ENCODE measurements at places on chromosomes 5 and 9. TPM values are rescaled to one million over a fixed set of nuclear protein-coding genes. Genes with fewer than 3 reads are reported as not detected.

DNA sequence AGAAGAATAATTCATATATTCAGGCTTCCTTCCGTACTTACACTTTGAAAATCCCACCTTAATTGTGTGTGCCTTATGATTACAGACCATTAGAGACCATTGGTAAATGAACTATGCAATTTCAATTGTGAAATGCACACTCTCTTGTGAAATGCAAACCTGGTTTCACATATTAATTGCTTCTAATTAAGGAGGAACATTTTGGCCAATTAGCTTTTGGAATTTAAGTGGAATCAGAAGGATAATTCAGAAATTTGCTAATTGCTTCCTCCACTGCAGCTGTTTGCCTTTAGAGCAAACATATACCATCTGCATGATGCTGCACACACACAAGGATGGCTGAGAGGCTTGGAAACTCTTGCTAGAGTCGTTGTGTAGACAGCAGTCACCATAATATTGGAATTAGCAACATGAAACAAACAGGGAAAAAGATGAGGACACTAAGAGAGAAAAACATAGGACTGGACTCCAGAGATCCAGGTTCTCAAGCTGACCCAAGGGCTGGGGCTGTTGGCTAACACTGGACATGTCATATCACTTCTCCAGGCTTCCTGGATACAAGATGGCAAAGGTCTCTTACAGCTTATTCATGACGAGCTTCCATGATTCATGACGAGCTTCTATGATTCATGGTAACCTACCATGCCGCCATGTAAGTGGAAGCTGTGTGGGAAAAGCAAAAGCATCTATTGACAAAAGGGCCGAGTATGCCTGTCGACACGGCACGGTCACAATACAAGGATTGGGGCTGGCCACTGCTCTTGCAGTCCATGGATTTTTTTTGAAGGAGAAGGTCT is 78.0 kb downstream of the PTCH1 start:
- H3K36me3 ChIP-seq, result no peaks in the 10 kb centered on the region
- DNase-seq, result no peak
- H3K4me1 ChIP-seq, result peaks cover 6% of the 10 kb centered on the region

- H3K4me3 ChIP-seq, result no peak overlapping the region
- no peak overlapping the region for H3K27ac ChIP-seq
- H3K36me3 ChIP-seq, result peaks cover 1% of the 10 kb centered on the region
- H3K27me3 ChIP-seq, result no peaks in the 10 kb centered on the region
- no peaks in the 10 kb centered on the region for H3K4me1 ChIP-seq
- no peak for DNase-seq
Observed at GRCh38 chr9:116596646-116597045, 90.5 kb upstream of the TRIM32 start.

- DNase-seq, result no peak
- H3K4me3 ChIP-seq, result no peak overlapping the region
- no peaks in the 10 kb centered on the region for H3K36me3 ChIP-seq
Observed at GRCh38 chr9:16627967-16628366, 242.5 kb downstream of the BNC2 start.

- H3K4me3 ChIP-seq, result no peak overlapping the region
- no peak overlapping the region for H3K27ac ChIP-seq
- no peaks in the 10 kb centered on the region for H3K36me3 ChIP-seq
- DNase-seq, result no peak
- peaks cover 60% of the 10 kb centered on the region for H3K27me3 ChIP-seq
- H3K4me1 ChIP-seq, result peaks cover 6% of the 10 kb centered on the region
Observed at GRCh38 chr5:176614805-176615478, 5.0 kb upstream of the GPRIN1 start.

DNA sequence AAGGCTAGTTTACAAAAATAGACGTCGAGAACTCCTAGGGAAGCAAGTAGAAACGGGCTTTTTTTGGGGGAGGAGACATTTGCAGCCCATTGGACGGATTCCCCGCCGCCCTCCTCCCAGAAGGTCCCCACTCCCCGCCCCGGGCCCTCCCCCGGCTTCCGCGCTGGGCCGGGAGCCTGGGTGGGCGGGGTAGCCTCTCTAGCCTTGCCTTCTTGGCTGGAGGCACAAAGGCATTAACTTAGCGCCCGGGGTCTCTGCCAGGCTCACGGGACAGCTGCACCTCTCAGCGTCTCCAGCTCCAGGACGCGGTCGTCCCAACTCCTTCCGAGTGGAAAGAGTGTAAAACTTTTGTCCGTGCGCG is at the start of gene DMRTA1:
Gene DMRTA1 (plus strand): TSS at position 236 of the 361 bp plus-strand sequence. CDS start 242 bp downstream, outside the sequence.
- H3K27ac ChIP-seq, result no peak within 1 kb of the TSS
- H3K4me1 ChIP-seq, result peaks cover 2% of the 10 kb centered on the region
- H3K27me3 ChIP-seq, result peaks cover 62% of the 10 kb centered on the region
- peak; percentile 36 for DNase-seq

DNA sequence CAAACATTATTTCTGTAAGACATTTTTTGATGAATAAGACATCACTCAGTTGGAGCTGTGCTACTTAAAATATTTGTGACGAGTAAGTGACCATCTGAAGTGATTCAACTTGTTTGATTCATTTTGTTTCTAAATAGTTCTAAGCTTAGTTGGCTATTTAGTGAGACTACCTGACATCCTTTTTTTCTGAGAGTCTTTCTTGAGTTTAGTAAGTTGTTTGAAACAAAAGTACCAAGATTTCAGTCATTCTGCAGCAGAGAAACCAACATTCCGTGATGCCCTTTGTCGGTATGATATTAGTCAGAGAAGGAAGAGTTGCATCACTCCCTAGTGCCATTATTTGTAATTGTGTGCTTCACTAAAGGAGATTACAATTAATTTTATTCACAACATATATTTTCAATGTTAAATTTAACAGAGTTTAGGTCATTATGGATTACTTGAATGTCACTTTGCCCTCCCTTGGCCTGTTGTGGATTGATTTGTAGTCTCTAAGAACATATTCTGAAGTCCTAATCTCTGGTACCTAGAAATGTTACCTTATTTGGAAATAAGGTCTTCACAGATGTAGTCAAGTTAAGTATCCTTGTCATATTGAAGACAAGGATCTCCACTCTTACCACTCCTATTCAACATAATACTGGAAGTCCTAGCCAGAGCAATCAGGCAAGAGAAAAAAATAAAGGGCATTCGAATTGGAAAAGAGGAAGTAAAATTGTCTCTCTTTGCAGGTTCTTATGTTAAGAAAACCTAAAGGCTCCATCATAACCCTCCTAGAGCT is 212.2 kb downstream of the PCSK1 start:
- no peak overlapping the region for H3K4me3 ChIP-seq
- no peaks in the 10 kb centered on the region for H3K36me3 ChIP-seq
- H3K4me1 ChIP-seq, result no peaks in the 10 kb centered on the region
- no peak for DNase-seq
- H3K27ac ChIP-seq, result no peak overlapping the region

- no peak overlapping the region for H3K27ac ChIP-seq
- H3K4me1 ChIP-seq, result no peaks in the 10 kb centered on the region
- no peak for DNase-seq
- no peak overlapping the region for H3K4me3 ChIP-seq
Observed at GRCh38 chr5:168314735-168315411, 23.4 kb downstream of the WWC1 start.

- H3K4me1 ChIP-seq, result peaks cover 40% of the 10 kb centered on the region
- no peaks in the 10 kb centered on the region for H3K27me3 ChIP-seq
- DNase-seq, result peak; percentile 46
- H3K36me3 ChIP-seq, result peaks cover 20% of the 10 kb centered on the region
- no peak overlapping the region for H3K27ac ChIP-seq
- H3K4me3 ChIP-seq, result no peak overlapping the region
Observed at GRCh38 chr5:134541736-134542376, 16.4 kb downstream of the JADE2 start.

DNA sequence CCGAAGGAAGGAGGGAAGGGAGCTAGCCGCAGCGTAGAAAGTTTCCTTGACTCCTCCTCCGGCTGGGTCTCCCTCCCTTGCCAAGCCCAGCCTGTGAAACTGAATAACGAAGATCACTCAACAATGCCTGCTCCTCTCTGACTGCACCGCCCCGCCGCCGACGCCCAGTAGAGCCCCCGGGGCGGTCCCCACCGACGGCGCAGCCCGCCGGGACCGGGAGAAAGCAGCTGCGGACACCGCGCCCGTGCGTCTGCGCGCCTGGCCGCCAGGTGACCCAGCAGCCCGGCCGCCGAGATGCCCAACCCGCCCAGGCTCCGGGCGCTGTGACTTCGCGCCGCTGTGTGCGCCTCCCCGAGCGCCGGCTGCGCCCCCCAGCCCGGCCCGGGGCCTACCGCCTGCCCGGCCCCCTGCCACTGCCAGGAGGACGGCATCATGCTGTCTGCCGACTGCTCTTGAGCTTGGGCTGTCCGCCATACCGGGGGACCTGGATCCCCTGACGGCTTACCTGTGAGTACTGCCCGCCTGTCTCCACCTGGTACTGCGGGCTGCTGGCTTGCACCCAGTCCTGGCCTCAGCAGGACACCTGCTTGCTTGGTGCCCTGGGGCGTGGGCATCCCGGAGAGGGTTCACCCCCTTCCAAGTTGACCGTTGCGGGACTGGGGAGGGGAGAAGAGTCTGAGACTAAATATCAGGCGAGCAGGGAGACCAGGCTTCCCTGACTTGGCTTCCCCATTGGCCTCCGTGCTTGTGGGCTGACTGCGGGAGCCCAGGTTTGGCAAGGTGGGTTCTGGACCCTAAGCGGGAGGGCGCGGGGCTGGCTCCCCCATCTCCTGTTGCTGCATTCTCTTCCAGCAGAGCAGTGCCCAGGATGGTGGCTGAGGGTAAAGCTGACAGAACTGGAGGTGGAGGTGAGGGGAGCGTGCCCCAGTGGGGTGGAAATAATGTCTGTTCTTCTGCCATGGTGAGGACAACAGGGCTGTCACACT is 26.2 kb upstream of the SPTLC1 start:
- H3K4me3 ChIP-seq, result peak overlapping the region; percentile 73
- H3K27ac ChIP-seq, result no peak overlapping the region
- no peak for DNase-seq
- H3K36me3 ChIP-seq, result no peaks in the 10 kb centered on the region
- peaks cover 14% of the 10 kb centered on the region for H3K4me1 ChIP-seq

- H3K4me1 ChIP-seq, result no peaks in the 10 kb centered on the region
- H3K27ac ChIP-seq, result no peak overlapping the region
- H3K36me3 ChIP-seq, result no peaks in the 10 kb centered on the region
- H3K4me3 ChIP-seq, result no peak overlapping the region
- H3K27me3 ChIP-seq, result peaks cover 4% of the 10 kb centered on the region
Observed at GRCh38 chr9:130421802-130422276, 22.9 kb upstream of the ASS1 start.

- DNase-seq, result no peak
- no peak overlapping the region for H3K4me3 ChIP-seq
- H3K36me3 ChIP-seq, result no peaks in the 10 kb centered on the region
- no peaks in the 10 kb centered on the region for H3K4me1 ChIP-seq
- H3K27me3 ChIP-seq, result no peaks in the 10 kb centered on the region
Observed at GRCh38 chr9:11595756-11596155, 983.0 kb upstream of the PTPRD start.

DNA sequence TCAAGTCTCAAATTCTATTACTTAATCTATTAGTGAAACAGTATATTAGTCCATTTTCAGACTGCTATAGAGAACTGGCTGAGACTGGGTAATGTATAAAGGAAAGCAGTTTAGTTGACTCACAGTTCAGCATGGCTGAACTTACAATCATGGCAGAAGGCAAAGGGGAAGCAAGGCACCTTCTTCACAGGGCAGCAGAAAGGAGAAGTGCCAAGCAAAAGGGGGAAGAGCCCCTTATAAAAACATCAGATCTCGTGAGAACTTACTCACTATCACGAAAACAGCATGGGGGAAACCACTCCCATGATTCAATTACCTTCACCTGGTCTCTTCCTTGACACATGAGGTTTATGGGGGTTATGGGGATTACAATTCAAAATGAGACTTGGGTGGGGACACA is 67.9 kb upstream of the CHSY3 start:
- no peak for DNase-seq
- no peak overlapping the region for H3K27ac ChIP-seq
- H3K27me3 ChIP-seq, result no peaks in the 10 kb centered on the region

DNA sequence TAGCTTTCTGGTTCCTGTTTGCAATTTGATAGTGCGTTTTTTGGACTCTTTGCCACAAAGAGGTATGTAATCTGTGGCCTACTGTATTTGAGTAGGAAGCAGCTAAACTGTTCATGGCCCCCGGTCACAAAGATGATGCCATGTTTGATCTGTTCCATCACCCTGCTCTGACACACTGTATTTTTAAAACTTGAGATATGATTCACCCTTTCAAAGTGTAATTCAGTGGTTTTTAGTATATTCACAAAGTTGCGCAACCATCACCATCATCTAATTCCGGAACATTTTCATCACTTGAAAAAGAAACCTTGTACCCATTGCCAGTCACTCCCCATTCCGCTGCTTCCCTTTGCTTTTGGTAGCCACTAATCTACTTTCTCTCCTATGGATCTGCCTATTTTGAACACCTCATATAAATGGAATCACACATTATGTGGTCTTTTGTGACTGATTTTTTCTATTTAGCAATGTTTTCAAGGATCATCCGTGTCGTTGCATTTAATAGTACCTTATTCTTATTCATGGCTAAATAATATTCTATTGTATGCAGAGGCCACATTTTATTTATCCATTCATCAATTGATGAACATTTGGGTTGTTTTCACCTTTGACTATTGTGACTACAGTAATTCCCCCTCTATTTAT is 141.6 kb downstream of the NR3C1 start:
- H3K4me1 ChIP-seq, result peaks cover 8% of the 10 kb centered on the region
- H3K4me3 ChIP-seq, result no peak overlapping the region
- H3K27ac ChIP-seq, result no peak overlapping the region
- H3K27me3 ChIP-seq, result no peaks in the 10 kb centered on the region
- H3K36me3 ChIP-seq, result peaks cover 4% of the 10 kb centered on the region

- no peaks in the 10 kb centered on the region for H3K36me3 ChIP-seq
- H3K4me3 ChIP-seq, result no peak overlapping the region
- DNase-seq, result no peak
- H3K27ac ChIP-seq, result no peak overlapping the region
Observed at GRCh38 chr5:38497946-38498345, 58.5 kb downstream of the LIFR start.

PTGDS gene
- total RNA-seq, result 3.3 TPM

TMED7 gene
- 52.5 TPM for total RNA-seq

SPEF2 gene
- total RNA-seq, result 17.8 TPM

PCDHB3 gene
- not detected for total RNA-seq

PCDHGA5 gene
- total RNA-seq, result 0.30 TPM
